Naive thymus-derived CD8-positive, alpha-beta T cell (primary cell): ENCODE measurements at places on chromosomes 2 and 18.

GRCh38 chr2:215982465-215982875 lies 30.9 kb downstream of the MREG start:
- peaks cover 28% of the 10 kb centered on the region for H3K36me3 ChIP-seq
- no peak overlapping the region for H3K27ac ChIP-seq
- H3K4me1 ChIP-seq, result peaks cover 3% of the 10 kb centered on the region
- no peak overlapping the region for H3K4me3 ChIP-seq
- H3K27me3 ChIP-seq, result no peaks in the 10 kb centered on the region
- DNase-seq, result no peak

DNA sequence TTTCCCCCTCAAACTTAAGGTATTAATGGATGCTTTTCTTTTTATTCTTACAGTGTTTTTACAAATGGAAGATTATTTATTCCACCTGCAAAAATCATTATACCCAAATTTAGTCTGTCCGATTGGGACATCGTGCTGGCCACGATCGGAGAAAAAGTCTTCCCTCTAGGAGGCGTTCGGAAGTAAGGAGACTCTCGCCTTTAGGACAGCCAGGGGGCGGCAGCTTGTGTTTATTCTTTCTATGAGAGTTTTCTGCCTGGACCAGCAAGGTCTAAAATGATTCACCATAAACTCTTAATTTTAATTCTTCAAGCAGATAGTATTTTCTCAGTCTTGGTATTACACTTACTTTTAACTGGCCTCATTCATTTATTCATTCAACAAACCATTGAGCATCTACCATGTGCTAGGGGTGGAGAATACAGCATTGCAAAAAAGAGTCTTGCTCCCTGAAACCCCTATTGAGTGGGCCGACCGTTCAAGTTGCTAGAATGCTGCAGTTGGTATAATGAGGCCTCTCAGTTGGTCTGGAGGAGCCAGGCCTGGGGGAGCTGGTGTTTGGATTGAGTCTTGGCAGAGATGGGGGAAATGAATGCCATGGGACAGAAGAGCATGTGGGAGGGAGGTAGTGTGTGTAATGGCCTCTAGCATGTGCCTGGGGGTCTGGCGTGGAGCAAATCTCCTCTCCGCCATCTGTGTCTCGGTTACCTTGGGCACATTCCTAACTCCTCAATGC lies 38.7 kb downstream of the DCDC2C start:
- H3K4me1 ChIP-seq, result no peaks in the 10 kb centered on the region
- peaks cover 40% of the 10 kb centered on the region for H3K27me3 ChIP-seq
- no peak overlapping the region for H3K4me3 ChIP-seq
- no peak overlapping the region for H3K27ac ChIP-seq
- no peak for DNase-seq

- no peak overlapping the region for H3K27ac ChIP-seq
- no peak for DNase-seq
- H3K36me3 ChIP-seq, result no peaks in the 10 kb centered on the region
- no peaks in the 10 kb centered on the region for H3K4me1 ChIP-seq
- no peak overlapping the region for H3K4me3 ChIP-seq
These were observed 104.6 kb downstream of the UNC80 start for GRCh38 chr2:209876211-209876610.

DNA sequence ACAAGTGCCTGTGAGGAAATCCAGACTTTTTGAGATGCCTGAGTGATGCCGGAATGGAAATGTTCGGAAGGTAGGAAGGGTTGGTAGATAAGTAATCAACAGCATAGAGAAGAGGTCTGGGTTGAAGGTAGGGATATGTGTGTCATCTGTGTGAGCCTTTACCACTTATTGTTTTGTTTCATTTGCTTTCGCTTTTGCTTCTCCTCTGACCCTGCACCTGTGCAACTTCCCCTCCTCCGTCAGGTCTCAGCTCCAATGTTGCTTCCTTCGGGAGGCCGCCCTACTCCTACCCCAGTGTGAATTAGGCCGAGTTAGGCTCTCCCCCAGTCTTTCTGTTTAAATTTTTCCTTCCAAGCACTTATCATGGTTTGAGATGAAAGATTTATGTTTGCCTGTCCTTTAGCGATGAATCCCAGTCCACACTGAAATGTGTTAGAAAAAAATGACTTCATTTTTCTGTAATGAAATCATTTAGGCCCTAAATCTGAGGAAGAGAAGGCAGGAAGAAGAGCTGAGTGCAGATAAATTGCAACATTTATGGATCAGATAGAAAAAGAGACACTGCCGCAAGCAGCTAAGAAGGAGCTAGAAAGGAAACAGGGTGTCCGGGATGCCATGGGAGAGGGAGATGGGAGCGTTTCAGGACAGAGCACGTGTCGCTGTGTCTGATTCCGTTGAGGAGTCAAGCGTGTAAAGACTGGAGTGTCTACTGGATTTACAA lies 139.6 kb upstream of the PELI1 start:
- no peaks in the 10 kb centered on the region for H3K4me1 ChIP-seq
- no peaks in the 10 kb centered on the region for H3K27me3 ChIP-seq
- H3K36me3 ChIP-seq, result no peaks in the 10 kb centered on the region
- no peak overlapping the region for H3K27ac ChIP-seq
- DNase-seq, result peak; percentile 28

DNA sequence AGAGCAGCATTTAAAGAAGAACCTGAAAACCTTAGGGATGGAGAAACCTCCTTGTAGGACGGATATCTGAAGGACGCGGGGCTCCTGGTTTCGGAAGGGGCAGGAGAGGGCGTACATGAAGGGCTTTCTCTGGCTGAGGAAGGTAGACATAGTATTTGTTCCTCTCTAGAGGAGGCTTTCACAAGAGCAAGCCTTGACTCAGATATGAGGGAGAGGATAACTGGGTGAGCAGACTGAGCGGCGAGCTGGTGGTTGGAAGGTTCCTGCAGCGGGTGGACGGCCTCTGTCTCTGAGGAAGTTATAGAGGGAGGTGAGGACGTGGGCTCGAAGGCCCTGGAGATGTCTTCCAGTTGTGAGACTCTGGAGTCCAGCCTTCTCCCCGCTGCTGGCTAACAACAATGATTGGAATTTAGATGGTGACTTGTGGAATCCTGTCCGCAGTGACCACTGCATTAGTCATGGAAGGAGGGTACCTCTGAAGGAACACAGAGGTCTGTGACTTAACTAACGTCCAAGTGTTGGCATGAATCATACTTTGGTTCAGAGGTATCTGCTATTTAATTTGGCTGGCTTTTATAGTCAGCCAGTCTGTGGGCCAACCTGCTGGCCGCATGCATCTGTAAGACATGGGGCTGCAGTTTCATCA lies 80.9 kb downstream of the ASAP2 start:
- H3K36me3 ChIP-seq, result no peaks in the 10 kb centered on the region
- H3K4me3 ChIP-seq, result no peak overlapping the region
- no peaks in the 10 kb centered on the region for H3K4me1 ChIP-seq
- peaks cover 7% of the 10 kb centered on the region for H3K27me3 ChIP-seq

GRCh38 chr2:9374071-9374730 lies 49.1 kb downstream of the ITGB1BP1 start:
- no peaks in the 10 kb centered on the region for H3K36me3 ChIP-seq
- H3K27me3 ChIP-seq, result peaks cover 5% of the 10 kb centered on the region
- DNase-seq, result no peak
- no peaks in the 10 kb centered on the region for H3K4me1 ChIP-seq

- no peak overlapping the region for H3K27ac ChIP-seq
- peaks cover 38% of the 10 kb centered on the region for H3K4me1 ChIP-seq
These were observed 46.6 kb downstream of the ZNF516 start for GRCh38 chr18:76448256-76449110.

GRCh38 chr2:226087505-226088365 lies 688.2 kb downstream of the NYAP2 start:
- H3K36me3 ChIP-seq, result no peaks in the 10 kb centered on the region
- DNase-seq, result no peak
- H3K4me3 ChIP-seq, result no peak overlapping the region
- no peak overlapping the region for H3K27ac ChIP-seq

- no peaks in the 10 kb centered on the region for H3K36me3 ChIP-seq
- no peak for DNase-seq
- H3K4me3 ChIP-seq, result no peak overlapping the region
- no peak overlapping the region for H3K27ac ChIP-seq
- H3K4me1 ChIP-seq, result no peaks in the 10 kb centered on the region
These were observed 242.1 kb upstream of the CYRIA start for GRCh38 chr2:16907645-16908282.

DNA sequence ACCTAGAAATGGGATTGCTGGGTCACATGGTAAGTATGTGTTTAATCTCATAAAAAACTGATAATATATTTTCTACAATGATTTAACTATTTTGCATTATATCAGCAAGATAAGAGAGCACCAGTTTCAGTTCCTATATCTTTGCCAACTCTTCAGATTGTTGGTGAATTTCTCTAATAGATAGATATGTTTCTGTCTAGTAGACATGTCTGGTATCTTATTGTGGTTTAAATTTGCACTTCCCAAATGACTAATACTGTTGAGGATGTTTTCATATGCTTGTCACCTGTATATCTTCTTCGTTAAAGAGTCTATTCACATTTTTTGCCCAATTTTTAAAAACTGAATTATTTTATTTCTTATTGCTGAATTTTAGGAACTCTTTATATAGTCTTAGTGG lies 113.8 kb upstream of the UXS1 start:
- DNase-seq, result no peak
- H3K4me1 ChIP-seq, result no peaks in the 10 kb centered on the region
- H3K27ac ChIP-seq, result no peak overlapping the region
- H3K27me3 ChIP-seq, result no peaks in the 10 kb centered on the region
- H3K36me3 ChIP-seq, result no peaks in the 10 kb centered on the region

GRCh38 chr18:26653943-26654615 lies 105.7 kb upstream of the KCTD1 start:
- H3K27me3 ChIP-seq, result peaks cover 52% of the 10 kb centered on the region
- no peak for DNase-seq
- no peak overlapping the region for H3K27ac ChIP-seq
- no peak overlapping the region for H3K4me3 ChIP-seq
- H3K4me1 ChIP-seq, result peaks cover 16% of the 10 kb centered on the region
- H3K36me3 ChIP-seq, result peaks cover 4% of the 10 kb centered on the region

GRCh38 chr2:235034265-235035118 lies 82.7 kb downstream of the SH3BP4 start:
- H3K27me3 ChIP-seq, result no peaks in the 10 kb centered on the region
- H3K27ac ChIP-seq, result no peak overlapping the region
- H3K4me1 ChIP-seq, result no peaks in the 10 kb centered on the region
- no peak for DNase-seq

DNA sequence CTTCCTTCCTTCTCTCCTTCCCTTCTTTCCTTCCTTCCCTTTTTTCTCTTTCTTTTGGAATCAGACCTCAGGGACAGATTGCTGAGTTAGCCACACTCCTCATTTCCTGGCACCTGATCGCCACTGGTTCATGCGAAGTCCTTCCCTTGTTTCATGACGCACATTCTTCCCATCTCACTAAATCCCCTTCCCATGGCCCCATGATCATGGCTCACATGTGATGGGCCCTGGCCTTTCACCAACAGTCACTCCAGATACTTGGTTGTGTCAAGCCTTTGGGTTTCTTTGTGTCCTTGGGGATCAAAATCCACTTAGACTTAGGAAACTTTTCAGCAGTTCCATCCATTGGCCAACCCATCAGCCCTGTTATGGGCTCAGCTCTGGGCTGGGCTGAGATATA lies 23.8 kb upstream of the ASPRV1 start:
- H3K27ac ChIP-seq, result no peak overlapping the region
- H3K36me3 ChIP-seq, result no peaks in the 10 kb centered on the region
- peaks cover 9% of the 10 kb centered on the region for H3K4me1 ChIP-seq

GRCh38 chr2:160411167-160411566 lies 82.4 kb downstream of the RBMS1 start:
- H3K4me1 ChIP-seq, result peaks cover 54% of the 10 kb centered on the region
- H3K4me3 ChIP-seq, result peak overlapping the region; percentile 81

DNA sequence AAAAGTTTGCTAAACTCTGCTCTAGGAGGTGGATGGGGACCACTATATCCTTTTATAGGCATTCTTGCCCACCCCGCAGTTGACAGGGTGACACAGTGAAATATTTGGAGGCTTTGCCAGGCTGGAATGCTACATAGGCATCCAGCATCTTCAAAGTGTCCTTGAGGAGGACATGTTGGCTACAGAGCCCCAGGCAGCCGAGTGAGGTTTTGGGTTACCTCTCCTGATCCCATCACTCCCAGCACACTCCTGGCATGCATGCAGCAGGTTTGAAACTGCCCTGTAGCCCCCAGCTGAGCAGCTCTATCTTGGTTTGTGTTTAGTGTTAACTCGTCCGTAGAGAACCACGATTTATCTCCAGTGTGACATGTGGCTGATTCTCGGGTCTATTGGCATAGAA lies 7.3 kb downstream of the FOSL2 start:
- H3K4me3 ChIP-seq, result no peak overlapping the region
- H3K36me3 ChIP-seq, result no peaks in the 10 kb centered on the region
- no peak for DNase-seq
- no peak overlapping the region for H3K27ac ChIP-seq
- peaks cover 63% of the 10 kb centered on the region for H3K4me1 ChIP-seq
- H3K27me3 ChIP-seq, result no peaks in the 10 kb centered on the region

- peaks cover 44% of the 10 kb centered on the region for H3K4me1 ChIP-seq
- DNase-seq, result no peak
- no peaks in the 10 kb centered on the region for H3K36me3 ChIP-seq
These were observed 42.0 kb downstream of the MYO7B start for GRCh38 chr2:127577503-127577902.

DNA sequence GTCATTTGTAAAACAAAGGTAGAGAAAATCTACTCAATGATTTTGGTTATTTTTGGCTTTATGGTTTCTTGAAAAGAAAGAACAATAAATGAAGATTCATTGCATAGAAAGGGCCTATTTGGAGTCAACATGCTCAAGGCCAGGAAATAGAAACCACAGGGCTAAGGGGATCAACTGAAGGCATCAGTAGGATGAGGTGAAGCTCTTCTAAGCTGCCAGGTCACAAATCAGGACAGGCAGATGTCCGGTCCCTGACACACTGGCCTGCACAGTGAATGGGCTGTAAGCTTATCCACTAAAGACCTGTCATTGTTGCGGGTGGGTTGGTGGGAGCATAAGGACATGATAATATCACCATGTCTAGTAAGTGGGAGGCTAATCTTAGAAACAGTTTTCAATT lies 31.6 kb upstream of the RNF138 start:
- H3K4me1 ChIP-seq, result peaks cover 54% of the 10 kb centered on the region
- H3K27me3 ChIP-seq, result no peaks in the 10 kb centered on the region
- no peak for DNase-seq
- H3K27ac ChIP-seq, result peak overlapping the region; percentile 7
- peaks cover 6% of the 10 kb centered on the region for H3K36me3 ChIP-seq
- H3K4me3 ChIP-seq, result peak overlapping the region; percentile 20

DNA sequence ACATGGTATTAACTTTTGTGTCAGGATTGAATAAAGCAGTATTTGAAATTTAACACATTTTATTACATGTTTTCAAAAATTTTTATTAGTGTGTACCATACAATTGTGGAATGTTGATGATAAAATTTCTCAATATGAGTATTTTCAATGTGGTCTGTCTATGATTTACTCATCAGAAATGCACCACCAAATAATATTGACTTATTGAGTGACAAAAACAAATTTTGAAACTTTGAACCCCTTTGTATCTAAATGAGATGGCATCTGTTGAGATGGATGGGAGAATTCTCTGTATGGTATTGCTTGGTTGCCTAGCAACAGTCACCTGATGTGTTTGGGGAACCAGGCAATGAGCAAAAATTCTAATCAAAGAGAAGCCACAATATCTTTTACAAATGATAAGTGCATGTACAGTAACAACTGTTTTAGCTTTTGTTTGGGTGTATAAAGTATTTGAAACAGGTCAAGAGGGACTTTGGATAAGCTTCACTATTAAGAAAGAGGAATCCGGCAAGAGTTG lies 400.1 kb downstream of the CCDC85A start:
- no peaks in the 10 kb centered on the region for H3K27me3 ChIP-seq
- H3K27ac ChIP-seq, result no peak overlapping the region
- H3K4me3 ChIP-seq, result no peak overlapping the region
